HT1080 (cell line): ENCODE measurements at places on chromosomes 1 and 21.

- DNase-seq: no peak
Measured at GRCh38 chr1:36624466-36624865, 141.8 kb upstream of the CSF3R start.

- no peak for DNase-seq
Measured at GRCh38 chr1:65420590-65421350, at the start of the genes LEPR and LEPROT. Gene LEPR (plus strand): TSS chr1:65420668. CDS start chr1:65565566, 144,898 bp downstream. Gene LEPROT (plus strand): TSS chr1:65420668. CDS start chr1:65420725, 57 bp downstream.

DNA sequence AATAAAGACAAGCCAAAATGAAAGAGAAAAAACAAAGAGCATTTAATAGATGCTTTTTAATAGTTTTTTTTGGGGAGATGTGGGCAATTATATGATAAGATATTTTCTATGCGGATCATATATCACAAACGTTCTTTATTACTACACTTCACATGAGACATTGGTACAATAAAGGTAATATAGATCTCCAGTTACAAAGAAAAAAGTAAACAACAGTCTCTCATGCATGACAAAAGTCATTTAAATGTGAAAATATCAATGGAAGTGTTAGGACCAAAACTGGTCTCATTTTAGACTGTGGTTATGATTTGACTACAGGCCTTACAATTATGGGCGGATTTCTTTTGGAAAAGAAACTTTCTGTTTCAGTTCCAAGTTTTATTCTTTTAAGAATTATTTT is 687.0 kb downstream of the ADGRL2 start:
- DNase-seq: no peak

DNA sequence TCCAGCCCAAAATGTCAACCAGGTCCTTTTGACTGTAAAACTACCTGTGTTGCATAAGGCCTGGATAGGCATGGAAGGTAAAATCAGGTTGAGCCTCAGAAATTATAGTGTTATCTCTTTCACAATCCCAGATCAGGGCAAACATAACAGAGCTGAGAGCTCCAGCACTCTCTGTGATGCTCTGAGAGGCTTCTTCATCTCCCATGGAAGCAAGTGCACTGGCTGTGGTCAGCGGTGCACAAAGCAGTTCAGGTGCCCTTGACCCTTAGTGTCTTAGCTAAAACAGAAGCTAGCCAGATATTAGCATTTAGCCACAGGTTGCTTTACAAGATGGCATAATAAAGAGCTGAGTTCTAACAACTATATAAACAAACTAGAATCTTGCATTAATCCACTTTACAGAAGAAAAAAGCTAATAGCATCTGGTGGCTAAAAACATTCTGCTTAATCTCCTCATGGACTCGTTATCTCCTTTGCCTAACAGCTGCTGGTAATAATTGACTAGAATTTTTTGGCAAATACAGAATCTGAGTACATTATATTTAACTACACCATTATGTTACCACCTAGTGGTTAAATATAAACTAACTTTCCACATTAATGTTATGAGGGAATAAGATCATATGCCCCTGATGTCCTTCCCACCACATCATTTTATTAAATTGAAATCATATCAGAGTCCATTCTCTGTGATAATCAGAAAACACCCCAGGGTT is 25.6 kb upstream of the POGK start:
- DNase-seq: no peak

DNA sequence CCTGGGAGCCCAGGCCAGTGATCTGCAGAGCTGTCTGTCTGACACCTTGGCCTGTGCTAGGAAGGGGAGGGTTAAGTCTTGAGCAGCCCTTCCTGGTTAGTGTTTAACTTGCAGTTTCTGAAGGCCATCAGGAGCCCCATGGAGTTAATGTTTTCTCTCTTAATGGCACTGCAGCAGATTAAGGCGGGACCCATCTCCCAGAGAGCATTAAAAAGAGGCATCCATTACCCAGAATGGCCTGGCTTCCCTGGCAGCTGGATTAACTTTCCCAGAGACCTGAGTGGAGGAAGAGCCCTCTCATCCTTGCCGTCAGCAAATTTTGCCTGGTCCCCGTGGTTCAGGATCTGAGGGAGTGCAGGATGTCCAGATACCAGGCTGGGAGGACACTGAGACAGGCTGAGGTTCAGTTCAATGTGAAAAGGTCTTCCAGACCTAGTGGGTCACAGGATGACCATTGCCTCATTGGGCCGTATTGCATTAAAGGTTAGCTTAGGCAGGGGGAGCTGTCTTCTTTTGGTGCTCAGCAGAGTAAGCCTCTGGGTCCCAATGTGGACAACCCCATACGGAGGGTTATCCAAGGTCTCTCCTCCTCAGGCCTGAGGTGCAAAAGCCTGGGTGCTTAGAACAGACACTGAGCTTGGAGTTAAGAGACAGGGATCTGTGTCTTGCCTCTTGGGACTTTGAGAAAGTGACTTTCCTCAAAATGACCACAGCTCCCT is 522.6 kb downstream of the PTPRU start:
- no peak for DNase-seq

GRCh38 chr21:26061437-26061836 is 109.1 kb downstream of the APP start:
- no peak for DNase-seq

- DNase-seq: peak; percentile 60
Measured at GRCh38 chr1:208189183-208189582, 55.0 kb downstream of the PLXNA2 start.

DNA sequence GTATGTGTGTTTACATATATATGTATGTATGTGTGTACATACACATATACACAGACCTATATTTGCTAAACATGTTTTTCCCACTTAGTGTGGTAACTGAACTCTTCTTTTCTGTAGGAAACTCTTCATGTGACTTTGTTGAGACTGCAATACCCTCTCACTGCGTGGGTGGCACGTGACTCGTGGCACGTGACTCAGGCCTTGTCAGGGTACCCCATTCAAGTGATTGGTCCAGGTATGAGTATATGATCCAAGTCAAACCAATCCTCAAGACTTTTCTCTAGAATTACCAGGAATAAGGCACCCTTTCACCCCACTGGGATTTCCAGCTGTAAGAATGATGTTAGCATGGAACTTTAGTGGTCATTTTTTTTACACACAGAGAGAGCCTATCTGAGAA is 149.2 kb upstream of the KCNK2 start:
- no peak for DNase-seq
